Hematopoietic multipotent progenitor cell treated with erythropoietin and hydrocortisone succinate and interleukin-3 and kit ligand, for 15 days (in vitro differentiated cells): ENCODE measurements at places on chromosomes 16 and 17.
A peak's percentile ranks its signal among the peaks of the same experiment; 100 is the strongest.

- no peak for DNase-seq
Observed at GRCh38 chr16:35733278-35733965, 2274.0 kb downstream of the TP53TG3F start.

DNA sequence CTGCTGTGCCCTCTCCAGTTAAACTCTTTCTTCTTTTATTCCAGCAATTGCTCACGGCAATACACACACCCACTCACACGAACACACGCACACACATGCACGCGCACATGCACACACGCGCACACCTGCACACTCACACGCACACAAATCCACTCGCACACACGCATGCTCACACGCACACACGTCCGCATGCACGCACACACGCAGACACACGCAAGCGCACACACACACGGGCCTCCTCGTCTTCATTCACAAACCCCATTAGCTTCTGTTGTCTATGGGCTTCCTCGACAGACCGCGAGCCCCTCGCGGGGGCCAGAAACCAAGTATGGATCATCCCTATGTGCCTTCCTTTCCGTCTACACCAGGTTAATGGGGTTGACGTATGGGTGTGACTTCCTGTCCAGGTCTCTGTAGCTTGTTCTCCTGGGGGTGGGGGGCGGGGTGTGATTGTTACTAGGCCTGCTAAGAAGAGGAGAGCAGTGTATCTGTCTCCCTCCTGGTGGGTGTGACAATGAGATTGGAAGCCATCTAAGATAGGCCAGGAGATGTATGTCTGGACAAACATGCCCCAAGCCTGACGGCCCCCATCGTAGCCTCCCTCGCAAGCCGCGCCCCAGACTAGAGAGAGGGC, 670 bp upstream of the CTF1 start:
- DNase-seq: no peak

GRCh38 chr17:65783845-65784334, 222.4 kb upstream of the AXIN2 start:
- no peak for DNase-seq

DNA sequence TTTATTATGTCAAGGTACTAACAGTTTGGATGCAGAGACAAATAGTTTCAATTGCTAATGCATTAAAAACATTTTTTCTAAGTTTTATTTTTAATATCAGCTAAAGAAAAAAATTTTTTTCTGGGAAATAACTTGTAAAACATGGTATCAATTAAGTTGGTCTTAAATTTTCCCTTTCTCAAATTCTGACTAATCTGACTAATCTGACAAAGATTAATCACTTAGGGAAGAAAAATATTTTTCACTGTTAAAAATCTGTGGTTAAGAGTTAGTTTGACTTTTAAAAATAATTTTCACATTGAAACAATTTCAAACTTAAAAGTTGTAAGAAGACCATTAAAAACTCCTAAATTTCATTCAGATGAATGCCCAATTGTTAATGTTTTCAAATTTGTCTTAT, 74.6 kb downstream of the MYO1D start:
- no peak for DNase-seq

GRCh38 chr17:64387545-64388171, 3.0 kb downstream of the PECAM1 start:
- DNase-seq: no peak

- DNase-seq: no peak
Observed at GRCh38 chr16:87240211-87241136, 76.7 kb downstream of the C16orf95 start.

- peak; percentile 12 for DNase-seq
Observed at GRCh38 chr16:4517812-4518680, 20.5 kb downstream of the CDIP1 start.

DNA sequence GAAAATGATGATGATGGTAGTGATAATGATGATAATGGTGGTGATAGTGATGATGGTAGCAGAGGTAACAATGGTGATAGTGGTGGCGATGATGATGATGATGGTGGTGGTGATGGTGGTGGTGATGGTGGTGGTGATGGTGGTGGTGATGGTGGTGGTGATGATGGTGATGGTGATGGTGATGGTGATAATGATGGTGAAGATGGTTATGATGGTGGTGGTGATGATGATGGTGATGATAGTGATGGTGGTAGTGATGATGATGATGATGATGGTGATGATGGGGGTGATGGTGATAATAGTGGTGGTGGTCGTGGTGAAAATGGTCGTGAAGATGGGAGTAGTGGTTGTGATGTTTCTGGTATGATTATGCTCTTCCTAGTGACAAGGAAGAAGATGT, 581.8 kb downstream of the HS3ST4 start:
- DNase-seq: no peak

DNA sequence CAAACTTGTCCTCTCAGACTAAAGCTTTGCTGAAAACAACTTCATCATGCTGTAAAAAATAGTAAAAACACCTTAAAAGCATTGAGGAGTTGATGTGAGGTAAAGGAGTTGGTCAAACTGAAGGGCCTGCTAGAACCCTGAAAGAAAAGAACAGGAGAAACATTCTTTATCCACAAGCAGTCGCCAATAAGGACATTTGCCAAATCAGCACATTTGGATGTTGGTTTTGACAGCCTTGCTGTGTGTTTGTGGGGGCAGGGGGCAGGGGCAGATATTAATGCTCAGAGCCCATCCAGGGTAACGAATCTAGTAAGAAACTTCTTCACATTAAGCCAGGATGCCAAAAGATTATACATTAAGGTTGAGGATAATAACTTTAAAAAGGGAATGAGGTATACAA, 399.9 kb upstream of the ZFHX3 start:
- no peak for DNase-seq

DNA sequence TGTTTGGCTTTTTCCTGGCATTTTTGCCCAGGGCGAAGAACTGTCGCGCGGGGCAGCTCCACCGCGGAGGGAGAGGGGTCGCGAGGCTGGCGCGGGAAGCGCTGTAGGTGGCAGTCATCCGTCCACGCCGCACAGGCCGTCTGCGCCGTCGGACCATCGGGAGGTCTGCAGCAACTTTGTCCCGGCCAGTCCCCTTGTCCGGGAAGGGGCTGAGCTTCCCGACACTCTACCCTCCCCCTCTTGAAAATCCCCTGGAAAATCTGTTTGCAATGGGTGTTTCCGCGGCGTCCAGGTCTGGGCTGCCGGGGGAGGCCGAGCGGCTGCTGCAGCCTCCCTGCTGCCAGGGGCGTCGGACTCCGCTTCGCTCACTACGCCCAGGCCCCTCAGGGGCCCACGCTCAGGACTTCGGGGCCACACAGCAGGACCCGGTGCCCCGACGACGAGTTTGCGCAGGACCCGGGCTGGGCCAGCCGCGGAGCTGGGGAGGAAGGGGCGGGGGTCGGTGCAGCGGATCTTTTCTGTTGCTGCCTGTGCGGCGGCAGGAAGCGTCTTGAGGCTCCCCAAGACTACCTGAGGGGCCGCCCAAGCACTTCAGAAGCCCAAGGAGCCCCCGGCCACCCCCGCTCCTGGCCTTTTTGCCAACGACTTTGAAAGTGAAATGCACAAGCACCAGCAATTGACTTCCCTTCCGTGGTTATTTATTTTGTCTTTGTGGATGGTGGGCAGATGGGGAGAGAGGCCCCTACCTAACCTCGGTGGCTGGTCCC, 2.3 kb upstream of the CBX4 start:
- no peak for DNase-seq

GRCh38 chr16:81445966-81446906, 1.6 kb downstream of the CMIP start:
- no peak for DNase-seq

- no peak for DNase-seq
Observed at GRCh38 chr16:80060470-80060869, 459.9 kb upstream of the MAF start.

- no peak for DNase-seq
Observed at GRCh38 chr16:51154271-51155171, 3.5 kb upstream of the SALL1 start.

DNA sequence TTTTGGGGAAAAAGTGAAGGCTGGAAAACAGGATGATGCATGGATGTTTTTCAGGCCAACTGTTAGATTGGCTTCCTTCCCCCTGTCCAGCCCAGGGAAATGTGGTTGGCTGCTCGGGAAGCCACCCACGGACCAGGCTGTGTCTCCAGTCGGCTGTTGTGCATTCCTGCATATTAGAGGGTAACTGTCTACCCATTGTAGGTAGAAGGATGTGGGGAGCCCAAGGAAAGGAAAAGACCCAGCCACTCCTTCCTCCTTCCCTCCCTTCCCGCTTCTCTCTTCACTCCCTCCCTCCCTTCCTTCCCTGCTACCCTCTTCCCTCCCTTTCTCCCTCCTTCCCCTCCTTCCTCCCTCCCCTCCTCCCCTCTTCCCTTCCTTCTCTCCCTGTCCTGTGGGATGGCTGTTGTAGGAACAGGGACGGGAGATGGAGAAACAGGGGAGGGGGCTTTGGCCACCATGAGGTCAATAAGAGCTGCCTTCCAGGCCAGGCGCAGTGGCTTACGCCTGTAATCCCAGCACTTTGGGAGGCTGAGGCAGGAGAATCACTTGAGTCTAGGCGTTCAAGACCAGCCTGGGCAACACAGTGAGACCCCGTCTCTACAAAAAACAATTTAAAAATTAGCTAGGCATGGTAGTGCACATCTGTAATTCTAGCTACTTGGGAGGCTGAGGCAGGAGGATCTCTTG, 16.9 kb downstream of the SYT17 start:
- no peak for DNase-seq

- no peak for DNase-seq
Observed at GRCh38 chr17:63139356-63139755, 173.3 kb downstream of the TANC2 start.

DNA sequence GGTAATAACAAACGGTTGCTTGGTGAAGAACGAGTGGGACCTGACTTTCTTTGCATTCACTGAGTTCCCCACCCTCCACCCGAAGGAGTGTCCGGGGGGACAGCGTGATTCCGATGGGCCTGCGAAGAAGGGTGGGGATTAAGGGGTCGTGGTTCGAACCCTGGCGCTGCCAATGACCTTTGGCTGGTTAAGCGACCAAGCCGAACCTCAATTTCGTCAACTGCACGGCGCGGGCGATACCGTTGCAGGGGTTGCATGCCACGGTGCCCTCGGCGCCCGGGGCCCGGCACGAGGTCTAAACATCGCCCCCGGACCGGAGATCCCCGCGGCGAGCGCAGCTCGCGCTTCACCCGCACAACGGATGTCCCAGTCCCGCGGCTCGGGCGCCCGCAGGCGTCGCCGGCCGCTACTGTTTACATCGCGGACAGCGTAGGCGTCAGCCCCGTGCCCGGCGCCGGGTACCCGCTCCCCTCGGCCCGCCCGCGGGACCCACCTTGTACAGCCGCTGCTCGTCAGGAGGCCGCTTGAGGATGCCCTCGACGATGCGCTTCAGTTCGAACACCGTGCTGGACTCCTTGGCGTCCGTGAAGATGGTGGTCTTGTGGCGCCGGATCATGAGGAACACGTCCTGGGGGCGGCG, 460 bp downstream of the ELOB start:
- peak; percentile 31 for DNase-seq

- DNase-seq: peak; percentile 63
Observed at GRCh38 chr17:43021741-43022512, at the start of gene VAT1. TSS of gene VAT1 (minus strand) at chr17:43022385. CDS start at chr17:43022322, 63 bp downstream.
